ENCODE measurements at places on chromosomes 5 and 9.

GRCh38 chr5:93274291-93274690, 306.7 kb downstream of the NR2F1-AS1 start:
- no peak for DNase-seq

DNA sequence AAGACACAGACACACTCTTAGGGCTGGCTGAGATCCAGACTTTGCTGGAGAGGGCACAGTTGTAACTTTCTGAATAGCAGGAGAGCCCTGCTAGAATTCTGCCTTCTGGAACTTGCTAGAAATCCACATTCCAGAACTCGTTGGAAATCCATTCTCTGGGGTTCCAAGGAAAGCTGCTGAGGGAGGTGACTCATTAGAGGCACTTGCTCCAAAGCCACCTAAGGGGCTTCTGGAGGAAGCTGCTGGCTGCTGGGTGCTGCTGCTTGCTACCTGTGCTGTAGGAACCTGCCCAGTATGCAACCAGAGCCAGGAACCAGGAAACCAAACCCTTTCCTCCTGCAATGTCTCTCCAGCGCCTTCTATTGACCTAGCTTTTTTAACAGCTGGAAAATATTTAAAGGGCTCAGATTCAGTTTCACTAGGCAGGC, 4.1 kb upstream of the TLE4 start:
- DNase-seq: no peak

DNA sequence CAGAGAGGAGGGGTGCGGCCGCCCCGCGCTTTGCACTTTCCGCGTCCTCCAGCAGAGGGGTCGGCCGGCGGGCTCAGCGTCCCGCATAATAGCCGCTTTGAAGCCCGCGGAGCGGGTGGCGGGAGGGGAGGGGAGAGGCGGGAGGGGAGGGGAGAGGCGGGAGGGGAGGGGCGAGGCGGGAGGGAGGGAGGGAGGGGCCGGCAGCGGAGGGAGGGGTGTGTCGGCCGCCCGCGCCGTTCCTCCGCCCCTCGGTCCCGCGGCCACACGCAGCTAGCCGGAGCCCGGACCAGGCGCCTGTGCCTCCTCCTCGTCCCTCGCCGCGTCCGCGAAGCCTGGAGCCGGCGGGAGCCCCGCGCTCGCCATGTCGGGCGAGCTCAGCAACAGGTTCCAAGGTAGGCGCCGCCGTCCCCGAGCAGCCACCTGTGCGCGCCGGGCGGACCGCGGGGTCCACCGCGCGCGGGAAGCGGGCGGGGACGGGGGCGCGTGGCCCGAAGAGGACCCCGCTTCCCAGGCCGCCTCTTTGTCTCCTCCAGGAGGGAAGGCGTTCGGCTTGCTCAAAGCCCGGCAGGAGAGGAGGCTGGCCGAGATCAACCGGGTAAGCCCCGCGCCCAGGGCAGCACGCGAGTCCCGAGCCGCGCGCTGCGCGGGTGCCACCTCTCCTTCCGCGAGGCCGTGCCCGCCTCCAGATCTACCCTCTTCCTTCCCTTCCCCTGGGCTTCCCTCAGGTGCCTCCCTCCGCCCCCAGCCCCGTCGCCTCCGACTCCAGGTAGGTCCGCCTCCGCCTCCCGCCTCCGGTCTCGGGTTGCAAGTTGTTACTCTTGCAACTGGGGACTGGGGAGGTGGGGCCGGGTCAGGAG, at the start of gene AIF1L:
TSS of gene AIF1L (plus strand) at position 263 of the 857 bp plus-strand sequence. CDS start at position 362, 99 bp downstream.
- peak; percentile 45 for DNase-seq

DNA sequence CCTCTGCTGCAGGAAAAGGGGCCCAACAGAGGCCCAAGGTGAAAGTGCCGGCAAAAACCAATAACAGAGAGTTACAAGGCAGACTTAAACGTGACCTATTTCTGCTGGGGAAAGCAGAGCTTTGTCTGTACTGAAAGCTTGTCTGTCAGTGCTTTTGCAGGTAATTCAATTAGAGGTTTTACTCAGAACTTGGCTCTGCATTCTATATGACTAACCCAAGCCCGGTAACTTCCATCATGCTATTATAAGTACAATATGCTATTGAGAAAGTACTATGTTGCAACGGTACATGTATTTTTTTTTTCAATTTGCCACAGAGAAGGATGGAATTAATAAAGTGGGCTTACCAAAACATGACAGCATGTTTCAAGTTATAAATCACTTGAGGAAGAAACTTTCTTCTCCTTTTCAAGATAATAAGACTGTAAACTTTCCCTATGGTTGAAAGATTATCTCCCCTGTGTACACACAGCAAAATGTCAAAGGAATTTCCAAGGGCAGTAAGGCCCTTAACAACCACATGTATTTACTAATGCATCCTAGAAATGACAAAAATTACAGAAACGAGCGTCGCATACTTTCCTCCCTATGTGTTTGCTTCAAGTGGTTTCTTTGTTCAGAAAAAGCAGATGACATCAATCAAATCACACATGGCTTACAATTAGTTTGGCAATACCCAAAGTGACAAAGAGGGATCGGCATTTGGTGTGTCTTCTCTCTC, 282.4 kb downstream of the EFNA5 start:
- DNase-seq: peak; percentile 11

DNA sequence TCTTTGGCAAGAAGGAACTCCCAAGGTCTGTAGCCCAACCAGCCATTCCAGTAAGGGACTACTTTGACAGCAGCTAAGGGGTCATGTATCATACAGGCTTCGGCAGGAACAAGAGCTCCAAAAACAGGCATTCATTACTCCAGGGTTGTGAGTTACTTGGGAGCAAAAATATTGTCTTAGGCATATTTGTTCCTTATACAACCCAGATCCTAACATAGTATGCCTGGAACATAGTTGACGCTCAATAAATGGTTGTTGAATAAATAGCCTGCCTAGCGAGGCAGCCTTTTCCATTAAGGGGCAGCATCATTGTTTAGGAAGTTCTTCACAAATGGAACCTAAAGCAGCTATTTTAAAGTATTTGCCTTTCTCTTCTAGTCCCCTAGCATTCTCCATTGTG, 35.8 kb upstream of the FER start:
- no peak for DNase-seq

DNA sequence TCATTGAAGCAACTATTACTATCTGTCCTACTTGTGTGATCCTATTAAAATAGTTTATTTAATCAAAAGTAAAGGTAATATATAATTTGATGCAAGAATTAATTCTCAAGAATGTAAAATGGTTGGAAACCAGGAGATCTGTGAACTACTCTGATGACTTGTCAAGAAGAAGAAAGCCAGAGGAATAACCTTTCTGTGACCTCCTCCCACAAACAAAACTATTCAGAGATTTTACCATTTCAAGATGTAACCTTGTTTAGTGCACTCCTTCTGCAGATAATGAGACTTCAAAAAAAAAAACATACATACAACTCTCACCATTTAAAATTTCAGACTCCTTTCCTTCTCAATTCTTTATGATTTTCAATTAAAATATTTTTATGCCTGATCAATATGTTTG, 79.5 kb downstream of the RFX3 start:
- no peak for DNase-seq

DNA sequence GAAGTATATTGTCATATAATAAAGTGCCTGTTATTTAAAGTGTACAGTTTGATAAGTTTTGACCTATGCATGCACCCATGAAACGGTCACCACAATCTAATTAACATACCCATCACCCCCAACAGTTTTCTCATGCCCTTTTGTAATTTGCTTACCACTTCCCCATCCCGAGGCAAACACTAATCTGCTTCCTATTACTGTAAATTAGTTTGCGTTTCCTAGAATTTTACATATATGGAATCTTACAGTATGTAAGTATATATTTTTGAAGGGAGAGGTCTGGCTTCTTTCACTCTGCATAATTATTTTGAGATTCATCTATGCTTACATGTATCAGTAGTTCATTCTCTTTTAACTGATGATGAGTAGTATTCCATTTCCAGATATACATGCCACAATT, 56.5 kb downstream of the AMBP start:
- no peak for DNase-seq

Measured in keratinocyte (primary cell).